ENCODE measurements at places on chromosomes 3 and 15.

DNA sequence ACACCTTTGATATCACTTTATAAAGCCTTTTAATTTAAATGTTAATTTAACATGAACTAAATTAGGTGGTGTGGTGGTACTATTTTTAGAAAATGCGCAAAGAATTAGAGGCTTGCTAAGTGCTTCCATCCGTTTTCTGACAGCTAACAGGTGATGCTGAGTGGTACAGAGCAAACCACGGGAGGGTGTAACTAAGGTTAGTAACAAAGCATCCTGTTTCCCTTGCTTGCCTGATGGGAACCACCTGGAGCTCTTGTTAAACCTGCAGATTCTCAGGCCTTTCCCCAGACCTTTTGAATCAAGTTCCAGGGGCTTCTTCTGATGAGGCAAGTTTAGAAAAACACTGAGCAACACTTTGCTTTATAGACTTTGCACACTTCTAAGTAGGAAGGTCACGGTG, 101.0 kb downstream of the ATG7 start:
- DNase-seq: no peak

GRCh38 chr15:40281057-40281800, 1.6 kb downstream of the ANKRD63 start:
- no peak for DNase-seq

DNA sequence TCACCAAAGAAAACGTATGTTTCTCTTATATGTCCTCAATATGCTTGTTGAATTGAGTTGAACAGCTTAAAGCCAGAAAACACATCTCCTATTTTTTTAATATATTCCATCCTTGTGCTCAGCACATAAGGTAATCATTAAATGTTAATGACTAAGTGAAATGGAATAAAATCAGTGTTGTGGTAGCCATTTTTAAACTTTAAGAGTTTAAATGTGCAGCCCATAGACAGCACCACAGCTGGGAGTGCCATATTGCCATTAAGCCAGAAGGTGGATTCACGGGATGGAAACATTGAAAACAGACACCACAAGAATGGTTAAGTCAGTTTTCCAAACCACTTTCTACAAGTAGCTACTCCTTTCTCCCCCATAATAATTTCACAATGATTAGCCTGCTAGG, 76.8 kb upstream of the C15orf61 start:
- DNase-seq: no peak

- no peak for DNase-seq
Measured at GRCh38 chr15:64903326-64903950, 8.3 kb upstream of the ANKDD1A start.

DNA sequence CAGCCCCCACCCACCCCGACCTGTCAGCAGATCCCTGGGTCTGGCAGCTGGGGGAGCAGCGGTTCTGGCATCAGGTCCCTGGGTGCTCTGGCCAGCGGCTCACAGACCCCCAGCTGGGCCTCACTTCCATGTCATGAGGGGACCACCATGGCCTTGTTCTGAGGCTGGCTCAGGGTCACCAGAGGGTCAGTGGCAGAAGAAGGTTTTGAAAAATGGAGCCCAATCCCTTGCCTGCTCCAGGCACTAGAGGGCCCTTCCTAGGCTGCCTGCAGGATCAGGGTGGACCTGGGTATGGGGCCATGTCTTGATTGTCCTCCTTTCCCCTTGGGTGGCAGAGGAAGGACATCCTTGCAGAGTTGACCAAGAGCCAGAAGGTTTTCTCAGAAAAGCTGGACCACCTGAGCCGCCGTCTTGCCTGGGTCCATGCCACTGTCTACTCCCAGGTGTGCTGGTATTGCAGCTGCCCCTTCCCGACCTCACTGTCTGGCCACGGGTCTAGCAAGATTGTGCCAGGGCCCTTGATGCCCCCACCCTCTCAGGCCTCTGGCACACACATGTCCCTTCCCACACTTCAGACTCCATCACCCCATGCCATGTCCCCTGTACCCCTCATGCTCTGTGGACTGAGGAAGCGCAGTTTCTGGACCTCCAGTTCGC, 12.9 kb downstream of the AMIGO3 start:
- DNase-seq: no peak

DNA sequence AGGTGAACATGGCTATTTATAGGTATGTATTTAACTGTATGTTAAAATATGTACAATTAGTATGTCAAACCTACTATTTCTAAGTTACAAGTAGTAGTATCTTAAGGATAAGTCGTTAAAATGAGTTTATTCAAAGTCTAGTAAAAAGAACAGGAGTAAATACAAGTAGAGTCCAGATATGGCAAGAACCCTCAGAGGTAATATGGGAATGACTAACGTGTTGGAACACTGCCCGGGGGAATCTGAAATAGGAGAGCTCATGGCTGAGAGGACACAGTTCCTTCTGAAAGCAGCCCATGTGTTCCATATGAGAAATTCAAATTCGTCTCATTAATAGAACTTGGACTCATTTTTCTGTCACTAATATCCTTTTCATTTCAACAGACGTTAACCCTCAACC, 158.8 kb downstream of the CLSTN2 start:
- DNase-seq: no peak

GRCh38 chr3:188108703-188109412, 45.1 kb upstream of the LPP start:
- no peak for DNase-seq

DNA sequence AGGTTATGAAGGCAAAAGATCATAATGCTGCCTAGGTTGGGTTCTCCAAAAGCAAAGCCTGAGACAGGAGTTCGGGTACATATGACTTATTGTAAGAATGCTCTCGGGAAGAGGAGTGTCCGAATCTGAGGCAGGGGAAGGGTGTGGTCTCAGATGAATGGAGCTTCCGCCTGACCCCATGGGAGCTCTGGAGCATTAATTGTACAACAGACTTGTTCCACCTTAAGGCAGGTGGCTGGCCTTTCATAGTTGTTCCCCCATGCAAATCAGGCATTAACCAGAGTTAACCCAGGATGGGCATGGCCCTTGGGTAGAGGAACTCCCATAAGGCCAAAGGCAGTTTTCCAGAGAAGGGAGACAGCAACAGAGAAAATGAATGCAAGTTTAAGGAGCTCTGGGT, 170.6 kb downstream of the MYRIP start:
- DNase-seq: no peak

DNA sequence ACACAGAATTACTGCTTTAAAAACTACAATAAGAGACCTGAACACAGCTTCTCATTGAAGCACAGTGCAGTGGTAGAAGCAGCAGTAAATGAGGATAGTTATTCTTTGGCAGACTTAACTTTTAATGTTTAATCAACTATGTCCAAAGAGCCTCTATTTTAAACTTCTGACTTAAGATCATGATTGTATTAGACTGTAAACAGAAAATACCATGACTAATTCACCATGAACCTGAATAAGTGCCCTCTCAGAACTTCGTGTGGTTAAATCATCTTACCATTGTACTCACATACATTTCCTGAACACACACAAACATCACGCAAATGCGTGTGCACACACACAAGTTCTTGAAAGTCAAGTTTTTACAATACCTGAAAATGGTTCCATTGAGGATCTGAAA, 13.9 kb downstream of the CEP152 start:
- DNase-seq: no peak

Data from NCI-H187 treated with DMSO at 0.1 percent for 48 hours (cell line).